Endothelial cell (in vitro differentiated cells): ENCODE measurements at places on chromosomes 4 and X. TPM values are rescaled to one million over a fixed set of nuclear protein-coding genes. Genes with fewer than 3 reads are reported as not detected.
A peak's percentile ranks its signal among the peaks of the same experiment; 100 is the strongest.

GRCh38 chrX:39957816-39958566 is 139.8 kb downstream of the BCOR start:
- DNase-seq: no peak

GRCh38 chr4:78691334-78691754 is 84.8 kb upstream of the BMP2K start:
- DNase-seq: no peak

- DNase-seq: no peak
Observed at GRCh38 chr4:35604252-35604651, 640.1 kb downstream of the ARAP2 start.

GRCh38 chr4:141352909-141353525 is 132.3 kb downstream of the ZNF330 start:
- no peak for DNase-seq

Gene CCDC110
- 0.67 TPM for total RNA-seq

Gene TMPRSS11B
- 0.56 TPM for total RNA-seq

DNA sequence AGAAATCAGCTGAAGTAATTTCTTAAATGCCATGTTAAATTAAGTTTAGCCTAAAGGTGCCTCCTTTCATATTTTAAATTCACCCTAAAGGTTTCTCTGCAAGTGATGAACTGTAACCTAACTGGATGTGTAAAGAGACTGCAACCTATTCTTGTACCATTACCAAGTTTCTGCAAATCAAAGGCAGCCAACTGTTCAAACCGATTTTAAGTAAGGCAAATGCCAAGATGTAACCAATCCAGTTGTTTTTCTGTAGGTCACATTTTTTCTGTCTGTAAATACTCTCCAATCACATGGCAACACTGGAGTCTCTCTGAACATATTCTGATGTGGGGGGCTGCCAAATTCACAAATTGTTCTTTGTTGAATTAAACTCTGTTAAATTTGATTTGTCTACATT is 42.4 kb upstream of the FGF2 start:
- no peak for DNase-seq

Gene CABS1
- total RNA-seq: not detected

Gene MAGEA11
- not detected for total RNA-seq

- peak; percentile 5 for DNase-seq
Observed at GRCh38 chr4:53313510-53313909, 52.4 kb downstream of the SCFD2 start.

Gene SPON2
- total RNA-seq: 0.97 TPM

Gene PHEX
- total RNA-seq: 0.46 TPM

Gene CCDC158
- total RNA-seq: not detected

GRCh38 chr4:126123611-126124325 is 809.0 kb downstream of the FAT4 start:
- no peak for DNase-seq

DNA sequence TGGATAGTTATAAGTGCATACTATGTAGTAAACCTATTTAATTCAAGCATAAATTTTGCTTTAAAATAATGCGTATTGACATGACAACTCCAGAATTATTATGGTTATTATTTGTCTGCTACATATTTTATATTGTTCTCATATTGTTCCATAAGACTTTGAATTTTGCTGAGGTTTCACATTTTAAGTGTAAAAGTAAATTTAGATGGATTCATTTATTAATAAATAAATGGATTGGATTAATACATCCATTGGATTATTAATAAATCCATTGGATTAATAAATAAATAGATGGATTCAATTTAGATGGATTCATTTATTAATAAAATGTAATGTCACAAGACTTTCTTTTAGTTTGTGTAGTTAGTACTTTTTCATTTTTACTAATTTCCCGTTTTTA is 1768.0 kb upstream of the PCDH10 start:
- DNase-seq: no peak

- no peak for DNase-seq
Observed at GRCh38 chr4:83646538-83647239, 110.8 kb downstream of the GPAT3 start.

Gene INTS6L
- 9.6 TPM for total RNA-seq

DNA sequence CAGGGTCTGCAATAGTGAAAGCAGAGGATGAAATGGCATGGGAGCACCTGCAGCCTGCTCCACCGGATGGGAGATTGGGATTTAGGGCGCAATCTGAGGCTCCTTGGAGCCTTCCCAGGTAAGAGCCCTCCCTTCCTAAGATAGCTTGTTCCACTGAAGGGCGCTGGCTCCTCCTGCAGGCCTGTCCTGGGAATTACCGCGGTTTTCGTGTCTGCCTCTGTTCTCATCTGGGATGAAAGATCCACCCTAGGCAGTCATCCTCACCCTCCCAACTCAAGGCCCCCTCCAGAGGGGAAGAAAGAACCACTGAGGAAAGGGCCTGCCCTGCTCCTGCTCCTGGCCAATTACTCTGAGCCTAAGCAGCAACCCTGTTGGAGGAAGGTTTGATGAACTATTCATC is 547.5 kb downstream of the SMARCA1 start:
- DNase-seq: peak; percentile 59

- DNase-seq: no peak
Observed at GRCh38 chr4:5014007-5014682, 5.1 kb downstream of the CYTL1 start.

- no peak for DNase-seq
Observed at GRCh38 chrX:107168712-107169111, 37.5 kb downstream of the NUP62CL start.

Gene PSAPL1
- not detected for total RNA-seq

GRCh38 chr4:41119867-41120295 is 94.5 kb downstream of the APBB2 start:
- no peak for DNase-seq

Gene IL2
- total RNA-seq: not detected

Gene FAM47E
- total RNA-seq: 1.1 TPM

- DNase-seq: no peak
Observed at GRCh38 chr4:184471881-184472613, 2.3 kb downstream of the IRF2 start.

- no peak for DNase-seq
Observed at GRCh38 chr4:82900066-82900410, 497 bp upstream of the THAP9 start.

DNA sequence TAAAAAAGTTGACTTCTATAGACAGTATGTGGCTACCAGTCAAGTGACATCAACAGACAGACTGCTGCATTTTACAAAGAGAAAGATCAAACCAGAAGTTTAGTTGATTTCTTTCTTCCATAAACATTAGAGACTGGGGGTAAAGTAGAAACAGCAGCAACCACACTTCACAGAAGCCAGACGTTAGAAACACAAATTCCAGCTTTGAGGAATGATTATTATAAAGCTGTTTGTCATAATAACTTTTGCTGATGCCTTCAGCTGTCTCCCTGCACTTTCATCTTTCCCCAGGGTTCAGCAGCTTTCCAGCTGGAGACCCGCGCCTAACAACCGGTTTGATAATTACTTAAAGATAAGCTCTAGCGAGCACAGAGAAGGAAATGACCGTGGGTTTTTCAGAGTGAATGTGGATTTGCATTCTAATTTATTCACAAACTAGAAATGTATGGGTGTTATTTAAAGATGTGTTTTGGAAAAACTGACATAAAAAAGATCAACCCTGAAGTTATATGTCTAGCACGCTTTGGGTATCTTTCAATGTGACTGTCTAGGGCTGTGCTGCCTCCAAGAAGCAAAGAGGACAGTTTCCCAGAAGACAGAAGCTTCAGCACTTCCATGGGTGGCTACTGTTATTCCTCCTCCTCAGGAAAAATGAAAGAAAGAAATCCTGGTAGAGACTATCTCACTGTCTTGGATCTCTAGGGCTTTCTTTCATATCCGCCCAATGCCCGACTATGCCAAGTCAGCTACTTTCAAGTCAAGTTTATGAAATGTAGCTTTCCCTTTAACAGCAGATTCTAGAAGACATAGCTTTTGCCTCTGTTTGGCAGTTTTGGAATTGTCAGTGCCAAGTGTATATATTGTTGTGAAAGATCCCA is 15.0 kb upstream of the ENAM start:
- DNase-seq: no peak

GRCh38 chr4:78218260-78218659 is 161.1 kb downstream of the FRAS1 start:
- DNase-seq: no peak

- DNase-seq: no peak
Observed at GRCh38 chr4:181757098-181757497, 486.1 kb upstream of the TENM3 start.

DNA sequence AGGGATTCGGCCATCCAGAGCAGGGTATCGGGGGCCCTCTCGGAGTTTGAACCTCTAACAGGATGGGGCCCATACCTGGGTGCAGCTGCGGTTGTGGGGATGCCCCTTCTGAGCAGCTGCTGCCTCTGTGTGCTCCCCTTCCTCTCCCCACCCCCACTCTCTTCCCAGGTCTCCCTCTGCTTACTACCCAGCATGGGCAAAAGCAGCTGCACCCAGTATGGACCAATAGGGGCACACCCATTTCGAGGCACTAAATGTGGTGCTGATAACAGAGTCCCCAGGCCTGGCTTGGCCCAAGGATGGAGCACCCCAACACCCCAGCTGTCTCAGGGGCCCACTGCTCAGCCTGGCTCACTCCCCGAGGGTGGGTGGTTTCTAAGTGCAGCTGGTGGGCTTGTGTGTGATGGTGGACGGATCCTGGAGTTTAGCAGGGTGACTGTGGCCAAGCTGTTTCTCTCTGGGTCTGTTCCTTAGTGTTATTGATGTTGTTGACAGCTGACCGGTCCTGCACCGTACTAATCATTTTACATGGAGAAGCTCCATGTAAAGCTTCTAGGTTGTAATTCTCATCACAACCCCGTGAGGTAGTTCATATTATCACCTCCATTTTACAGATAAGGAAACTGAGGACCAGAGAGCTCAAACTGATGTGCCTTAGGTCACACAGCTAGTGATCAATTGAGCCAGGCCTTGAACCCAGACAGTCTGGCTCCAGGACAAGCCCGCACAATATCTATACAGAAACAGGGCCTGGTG is 13.1 kb upstream of the KIAA0232 start:
- no peak for DNase-seq

- DNase-seq: no peak
Observed at GRCh38 chrX:110276778-110277177, 41.1 kb downstream of the AMMECR1 start.

GRCh38 chr4:56434599-56435139 is 746 bp downstream of the PPAT start:
- DNase-seq: peak; percentile 63

GRCh38 chr4:127249767-127250108 is 383.0 kb upstream of the INTU start:
- DNase-seq: no peak

- no peak for DNase-seq
Observed at GRCh38 chr4:110860901-110861300, 238.0 kb upstream of the PITX2 start.

GRCh38 chr4:152197211-152197610 is 338.7 kb downstream of the FBXW7 start:
- DNase-seq: no peak

Gene RS1
- not detected for total RNA-seq

Gene AMBN
- not detected for total RNA-seq

DNA sequence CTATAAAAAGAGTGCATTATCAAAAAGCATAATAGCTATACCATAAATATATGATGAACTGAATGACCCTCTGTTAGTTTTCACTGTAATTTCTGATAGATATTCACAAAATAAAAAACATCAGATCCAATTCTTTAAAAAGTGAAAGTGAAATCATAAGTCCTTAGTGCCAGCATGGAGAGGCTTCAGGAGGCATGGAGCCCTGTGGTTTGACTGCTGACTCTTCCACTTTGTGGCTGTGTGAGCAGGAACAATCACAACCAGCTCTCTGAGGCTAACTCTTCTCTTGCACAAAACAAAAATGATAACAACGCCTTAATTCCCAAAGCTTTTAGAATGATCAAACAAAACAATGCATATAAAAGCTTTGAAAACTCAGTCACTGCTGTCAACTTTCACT is 1143.9 kb downstream of the PDHA2 start:
- no peak for DNase-seq

Gene TRIM61
- 1.8 TPM for total RNA-seq

DNA sequence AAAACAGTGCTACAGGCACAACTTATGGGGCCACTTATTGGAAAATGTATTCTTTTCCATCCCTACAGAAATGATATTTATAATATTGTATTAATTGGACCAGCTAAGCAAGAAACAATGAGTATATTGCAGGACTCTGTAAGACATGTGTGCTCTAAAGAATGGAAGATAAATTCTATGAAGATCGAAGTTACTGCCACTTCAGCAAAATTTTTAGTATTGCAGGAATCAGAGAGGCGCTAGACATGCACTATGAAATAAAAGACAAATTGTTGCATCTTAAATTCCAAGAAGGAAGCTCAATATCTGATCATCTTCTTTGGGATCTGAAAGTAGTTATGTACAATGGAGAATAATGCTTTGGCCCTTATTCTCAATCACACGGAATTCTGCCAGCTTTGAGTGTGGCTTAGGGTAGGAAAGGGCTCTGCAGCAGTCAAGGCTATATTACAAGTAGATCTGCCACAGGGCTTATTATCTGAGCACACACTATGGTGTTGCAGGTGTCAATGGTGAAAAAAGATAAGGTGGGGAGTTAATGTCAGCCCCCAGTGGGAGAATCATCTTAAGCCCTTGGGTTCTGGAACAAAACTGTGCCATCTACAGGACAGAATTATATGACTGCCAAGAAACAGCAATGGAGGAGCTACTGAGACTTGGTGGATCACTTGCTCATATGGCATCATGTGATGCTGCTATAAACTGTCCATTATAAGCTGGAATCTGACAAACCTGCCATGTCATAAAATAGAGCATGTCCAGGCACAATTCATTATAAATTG is 334.0 kb upstream of the NDST3 start:
- no peak for DNase-seq

DNA sequence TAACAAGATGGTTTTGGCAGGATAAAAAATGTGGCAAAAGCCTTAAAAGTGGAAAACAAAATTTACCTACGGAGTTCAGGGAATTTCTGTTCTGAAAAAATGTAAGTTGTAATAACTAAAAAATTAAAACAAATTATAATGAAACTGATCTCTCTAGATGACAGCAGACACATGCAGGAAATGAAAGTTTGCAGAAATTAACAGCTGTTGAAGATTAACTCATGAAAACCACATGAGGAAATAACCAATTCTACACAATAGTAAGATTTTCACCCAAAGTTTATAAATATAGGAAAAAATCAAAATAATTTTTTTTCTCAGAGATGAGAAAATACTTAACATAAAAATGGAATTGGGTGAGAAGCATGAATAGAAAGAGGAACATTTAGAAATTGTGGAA is 47.5 kb upstream of the UGT2B15 start:
- DNase-seq: no peak

DNA sequence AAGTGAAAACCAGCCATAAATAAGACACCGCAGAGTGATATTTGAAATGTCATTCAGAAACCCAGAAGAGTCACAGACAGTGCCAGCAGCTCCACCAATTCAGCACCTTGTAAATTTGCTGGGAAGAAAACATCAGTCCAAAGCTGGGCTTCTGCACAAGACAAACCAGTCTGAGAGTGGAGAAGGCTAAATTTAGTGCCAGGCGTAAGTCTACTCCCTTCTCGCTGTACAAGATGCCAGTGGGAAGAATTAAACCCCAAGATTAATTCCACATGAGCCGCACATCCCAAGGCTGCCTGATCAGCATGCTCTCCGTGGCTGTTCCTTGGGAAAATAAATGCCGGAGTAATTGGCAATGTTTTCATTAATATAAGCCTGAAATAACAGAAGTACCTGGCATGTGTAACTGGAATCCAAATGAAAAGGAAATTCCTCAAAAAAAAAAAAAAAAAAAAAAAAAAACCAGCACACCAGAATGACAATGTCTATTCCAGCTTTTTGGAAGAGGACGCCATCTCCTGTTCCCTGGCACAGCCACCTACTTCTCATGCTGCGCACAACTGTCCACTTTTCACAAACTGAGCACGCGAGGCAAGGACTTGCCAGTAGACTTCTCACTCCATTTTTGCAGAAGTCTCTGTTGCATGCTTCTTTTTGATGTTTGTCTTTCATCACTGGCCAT is 95.5 kb downstream of the NSUN7 start:
- DNase-seq: no peak
